ENCODE measurements at places on chromosomes 6 and 20.

- no peak for DNase-seq
Measured at GRCh38 chr20:237929-238328, 10.9 kb downstream of the DEFB129 start.

- no peak for DNase-seq
Measured at GRCh38 chr20:32537657-32538525, 47.2 kb downstream of the NOL4L start.

DNA sequence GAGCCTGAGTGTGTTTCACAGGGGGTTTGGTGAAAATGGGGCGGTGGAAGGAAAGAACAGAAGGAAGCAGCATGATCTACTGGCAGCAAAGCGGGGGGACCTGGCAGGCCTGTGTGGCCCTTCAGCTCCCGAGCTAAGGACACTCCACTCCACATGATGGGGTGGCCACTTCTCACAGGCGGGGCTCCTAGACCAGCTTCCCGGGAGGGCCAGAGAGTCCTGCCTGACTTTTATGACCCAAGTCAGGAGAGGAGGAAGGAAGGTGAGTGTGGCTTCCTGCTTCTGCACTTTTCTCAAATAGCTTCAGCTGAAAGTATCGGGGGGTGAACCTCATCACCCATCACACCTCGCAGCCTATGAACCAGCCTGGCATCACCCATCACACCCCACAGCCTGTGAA lies 117.5 kb upstream of the AFDN start:
- no peak for DNase-seq

GRCh38 chr20:38725931-38726803 lies 1.9 kb downstream of the SLC32A1 start:
- DNase-seq: no peak

DNA sequence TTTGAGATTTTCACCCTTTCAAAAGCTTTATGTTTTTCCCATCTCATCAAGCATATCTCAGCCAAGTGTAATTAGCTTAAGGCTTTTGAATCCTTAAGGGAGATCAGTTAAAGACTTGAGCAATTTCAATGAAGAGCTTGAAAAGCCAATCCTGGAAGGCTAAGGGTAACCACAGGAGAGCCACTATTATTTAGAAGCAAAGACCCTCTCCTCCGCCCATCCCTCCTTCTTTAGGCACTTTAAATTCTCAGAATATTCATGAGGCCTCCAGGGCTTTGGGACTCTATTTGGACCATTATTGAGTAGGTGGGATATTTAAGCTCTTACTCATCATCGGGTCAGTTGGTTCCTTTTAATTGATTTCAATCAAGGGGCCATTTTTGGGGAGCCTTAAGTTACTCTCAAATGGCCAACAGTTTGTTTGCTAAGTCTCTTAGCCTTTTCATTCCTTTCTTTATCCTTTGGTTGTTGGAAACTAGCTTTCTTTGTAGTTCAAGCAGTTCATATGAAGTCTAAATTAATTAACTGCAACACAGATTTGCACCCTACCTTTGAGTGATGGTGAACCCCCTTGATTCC lies 567.2 kb downstream of the KIF16B start:
- DNase-seq: no peak

DNA sequence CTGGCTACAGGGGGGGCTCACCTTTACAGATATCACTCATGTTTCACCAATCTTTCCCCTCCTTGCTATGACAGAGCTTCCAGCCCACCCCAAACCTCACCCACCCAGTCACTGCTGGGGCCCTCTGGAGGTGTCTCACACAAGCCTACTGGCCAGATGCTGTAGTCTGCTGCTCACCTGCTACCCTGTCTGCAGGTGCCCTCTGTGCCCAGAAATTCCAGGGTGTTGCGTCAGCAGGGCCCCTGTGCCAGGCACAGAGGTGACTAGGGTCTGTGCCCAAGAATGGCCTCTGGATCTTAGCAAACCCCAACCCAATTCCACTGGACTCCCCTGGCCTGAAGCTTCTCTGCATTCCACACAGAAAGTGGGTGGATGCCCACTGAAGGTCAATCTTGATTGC lies 21.4 kb downstream of the UNC5CL start:
- DNase-seq: no peak

- DNase-seq: no peak
Measured at GRCh38 chr6:18504232-18504596, 117.1 kb downstream of the RNF144B start.

- DNase-seq: no peak
Measured at GRCh38 chr6:106754215-106754614, 124.8 kb downstream of the QRSL1 start.

DNA sequence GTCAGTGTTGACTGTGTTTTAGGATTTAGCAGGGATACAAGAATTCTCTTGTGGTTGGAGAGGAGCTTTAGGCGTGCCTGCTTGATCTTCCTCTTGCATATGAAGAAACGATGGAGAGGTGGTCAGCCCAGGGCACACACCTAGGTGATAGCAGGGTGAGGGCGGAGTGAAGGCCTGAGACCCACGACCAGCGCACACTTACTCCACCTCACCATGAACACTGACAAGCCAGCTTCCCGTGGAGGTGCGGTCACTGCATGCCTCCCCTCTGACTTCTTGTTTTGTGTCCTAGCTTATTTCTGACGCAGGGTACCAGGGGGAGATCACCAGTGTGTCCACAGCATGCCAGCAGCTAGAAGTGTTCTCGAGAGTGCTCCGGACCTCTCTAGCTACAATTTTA lies 8.1 kb downstream of the NELFCD start:
- no peak for DNase-seq

GRCh38 chr6:32191696-32192607 lies 491 bp downstream of the GPSM3 start:
- no peak for DNase-seq

DNA sequence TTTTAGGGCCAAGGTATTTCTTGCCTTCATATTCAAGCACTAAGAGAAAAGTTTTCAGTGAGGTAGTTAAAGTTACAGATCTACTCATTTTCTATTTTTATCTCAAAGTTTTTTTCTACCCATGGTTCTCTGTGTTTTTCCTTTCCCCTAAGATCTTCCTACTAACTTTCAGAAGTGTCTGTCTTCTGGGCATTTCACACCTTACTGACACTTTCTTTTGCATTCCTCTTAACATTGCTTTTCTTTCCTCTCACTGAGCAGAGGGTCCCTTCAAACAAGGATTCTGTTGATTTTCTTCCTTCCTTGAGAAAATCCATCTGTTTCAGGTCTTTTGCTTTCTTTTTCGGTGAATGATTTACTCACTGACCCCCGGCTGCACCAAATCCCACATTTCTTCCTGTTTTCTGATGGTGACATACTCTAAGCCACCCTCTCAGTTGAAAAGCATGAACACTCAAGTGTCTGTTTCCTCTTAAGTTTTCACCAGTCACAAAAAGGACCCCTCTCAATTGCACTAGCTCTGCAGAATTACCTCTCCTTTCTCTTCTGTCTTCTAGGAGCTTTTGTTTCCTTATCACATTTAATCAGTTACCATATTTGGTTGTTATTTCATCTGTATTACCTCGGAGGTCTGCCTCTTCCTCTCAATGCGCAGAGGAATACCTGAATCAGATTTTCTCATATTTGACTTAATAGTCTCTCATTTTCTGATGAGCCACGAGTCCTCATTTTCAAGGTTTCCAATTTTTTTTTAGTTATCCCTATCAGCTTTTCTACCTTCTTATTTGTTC lies 73.5 kb upstream of the RNF217 start:
- no peak for DNase-seq

GRCh38 chr20:19407736-19408135 lies 195.3 kb downstream of the SLC24A3 start:
- DNase-seq: no peak

DNA sequence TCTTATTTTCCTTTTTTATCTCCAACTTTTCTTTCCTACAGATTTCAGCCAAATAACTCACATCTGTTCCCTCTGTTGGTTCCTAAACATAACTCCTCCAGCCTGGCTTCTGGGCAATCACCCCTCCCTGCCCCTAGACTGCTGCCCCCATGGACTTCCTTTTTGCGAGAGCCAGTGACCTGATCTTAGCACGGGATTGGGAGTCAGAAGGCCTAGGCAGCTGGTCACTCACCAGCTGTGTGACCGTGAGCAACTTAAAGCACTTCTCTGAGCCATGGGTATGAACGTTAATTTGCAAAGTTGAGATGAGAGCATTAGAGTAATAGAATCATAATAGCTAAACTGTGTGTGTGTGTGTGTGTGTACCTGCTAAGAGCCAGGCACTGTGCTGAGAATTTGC lies 4.5 kb upstream of the MMP9 start:
- DNase-seq: no peak

- no peak for DNase-seq
Measured at GRCh38 chr6:40816601-40817000, 222.4 kb downstream of the UNC5CL start.

- no peak for DNase-seq
Measured at GRCh38 chr6:33989016-33989854, 156.7 kb downstream of the GRM4 start.

DNA sequence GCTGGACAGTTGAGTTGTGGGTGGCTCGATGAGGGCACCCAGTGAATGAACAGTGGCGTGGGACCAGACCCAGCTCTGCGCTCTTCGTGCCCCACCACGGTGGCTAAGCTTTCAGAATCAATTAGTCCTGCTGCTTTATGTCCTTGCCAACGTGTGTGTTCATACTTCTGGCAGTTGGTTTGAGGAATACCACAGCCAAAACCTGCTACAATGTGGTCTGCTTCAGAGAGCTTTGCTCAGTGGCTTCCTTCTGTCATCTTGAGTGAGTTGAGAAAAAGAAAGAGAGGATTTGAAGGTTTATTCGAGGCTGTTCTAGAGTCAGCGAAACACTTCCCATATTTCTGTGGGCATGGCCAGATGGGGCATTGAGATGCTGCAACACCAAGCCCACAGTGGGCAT lies 39.5 kb upstream of the SLC22A2 start:
- DNase-seq: no peak

Measured in activated CD8-positive, alpha-beta memory T cell treated with anti-CD3 and anti-CD28 coated beads for 48 hours (primary cell).